ENCODE measurements at places on chromosomes 6 and 20. TPM values are rescaled to one million over a fixed set of nuclear protein-coding genes. Genes with fewer than 3 reads are reported as not detected.

The PPIL6 gene
- polyA plus RNA-seq = 15.1 TPM

- no peak for DNase-seq
Observed at GRCh38 chr6:67345946-67346345, 1289.1 kb upstream of the ADGRB3 start.

GRCh38 chr6:147621961-147622360 is 113.5 kb downstream of the SAMD5 start:
- no peak for DNase-seq

DNA sequence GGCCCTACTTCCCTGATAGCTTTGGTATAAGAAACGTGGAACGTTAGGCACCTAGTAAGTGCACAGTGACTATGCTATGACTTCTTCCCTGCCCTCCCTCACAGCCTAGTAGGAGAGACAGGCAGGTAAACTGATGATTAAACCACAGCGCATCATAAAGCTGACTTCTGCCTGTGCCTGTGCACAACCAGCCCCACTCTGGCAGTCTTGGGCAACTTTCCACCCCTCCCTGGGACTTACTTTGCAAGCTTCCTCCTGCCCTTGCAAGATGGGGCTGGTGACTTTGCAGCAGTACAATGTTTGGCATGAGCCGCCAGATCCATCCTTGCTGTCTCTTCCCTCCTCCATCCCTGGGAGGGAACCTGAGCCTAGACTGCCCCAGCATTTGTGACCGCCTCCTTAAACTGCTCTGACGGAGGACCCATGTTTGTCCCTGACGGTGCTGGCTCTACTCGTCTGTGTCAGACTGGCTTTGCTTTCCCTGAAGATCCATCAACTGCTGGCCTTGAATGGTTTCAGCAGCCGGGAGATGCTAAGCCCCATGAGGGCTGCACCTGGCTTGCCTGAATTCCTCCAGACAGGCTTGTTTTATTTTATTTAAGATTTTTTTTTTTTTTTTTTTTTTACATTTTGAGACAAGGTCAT is 36.1 kb downstream of the EFCAB8 start:
- no peak for DNase-seq

The CGA gene
- polyA plus RNA-seq = 6.0 TPM

- no peak for DNase-seq
Observed at GRCh38 chr6:118908441-118908840, 14.5 kb downstream of the ASF1A start.

The CAPN11 gene
- 0.16 TPM for polyA plus RNA-seq

GRCh38 chr20:20561172-20561571 is 151.3 kb downstream of the RALGAPA2 start:
- DNase-seq = no peak

GRCh38 chr6:41013466-41014153 is 25.4 kb downstream of the UNC5CL start:
- no peak for DNase-seq

The TRIM10 gene
- polyA plus RNA-seq = 0.99 TPM

The CENPQ gene
- polyA plus RNA-seq = 18.3 TPM

DNA sequence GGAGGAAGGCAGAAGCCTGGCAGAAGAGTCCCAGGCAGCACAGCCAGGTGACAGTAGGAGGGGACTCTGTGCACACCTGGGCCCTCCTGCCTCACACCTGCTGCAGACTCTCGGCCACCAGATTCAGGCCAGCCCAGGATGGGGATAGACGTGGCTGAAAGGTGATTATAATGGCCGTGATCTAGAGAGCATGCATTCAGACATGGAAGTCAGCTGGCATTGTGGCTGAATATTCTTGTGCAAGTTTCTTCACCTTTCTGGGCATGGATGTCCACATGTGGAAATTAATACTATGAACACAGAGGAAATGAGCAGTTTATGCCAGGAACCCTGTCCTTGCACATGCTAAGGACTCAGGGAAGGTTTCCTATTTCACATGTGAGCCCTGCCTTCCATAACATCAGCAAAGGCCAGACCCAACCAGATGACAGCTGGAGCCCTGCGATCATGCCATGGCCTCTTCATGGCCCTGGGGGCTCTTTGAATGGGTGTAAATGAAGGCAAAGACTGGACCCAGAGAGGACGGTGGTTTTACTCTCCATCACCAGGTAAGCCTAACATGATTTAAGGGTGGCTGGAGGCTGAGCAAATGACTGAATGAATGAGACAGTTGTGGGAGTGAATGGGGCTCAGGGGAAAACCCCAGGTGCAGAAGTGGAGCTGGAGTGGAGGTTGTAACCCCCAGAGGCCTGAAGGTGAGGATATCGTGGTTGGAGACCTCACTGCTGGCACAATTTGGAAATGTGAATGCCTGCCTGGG is 2.7 kb upstream of the RAET1L start:
- no peak for DNase-seq

DNA sequence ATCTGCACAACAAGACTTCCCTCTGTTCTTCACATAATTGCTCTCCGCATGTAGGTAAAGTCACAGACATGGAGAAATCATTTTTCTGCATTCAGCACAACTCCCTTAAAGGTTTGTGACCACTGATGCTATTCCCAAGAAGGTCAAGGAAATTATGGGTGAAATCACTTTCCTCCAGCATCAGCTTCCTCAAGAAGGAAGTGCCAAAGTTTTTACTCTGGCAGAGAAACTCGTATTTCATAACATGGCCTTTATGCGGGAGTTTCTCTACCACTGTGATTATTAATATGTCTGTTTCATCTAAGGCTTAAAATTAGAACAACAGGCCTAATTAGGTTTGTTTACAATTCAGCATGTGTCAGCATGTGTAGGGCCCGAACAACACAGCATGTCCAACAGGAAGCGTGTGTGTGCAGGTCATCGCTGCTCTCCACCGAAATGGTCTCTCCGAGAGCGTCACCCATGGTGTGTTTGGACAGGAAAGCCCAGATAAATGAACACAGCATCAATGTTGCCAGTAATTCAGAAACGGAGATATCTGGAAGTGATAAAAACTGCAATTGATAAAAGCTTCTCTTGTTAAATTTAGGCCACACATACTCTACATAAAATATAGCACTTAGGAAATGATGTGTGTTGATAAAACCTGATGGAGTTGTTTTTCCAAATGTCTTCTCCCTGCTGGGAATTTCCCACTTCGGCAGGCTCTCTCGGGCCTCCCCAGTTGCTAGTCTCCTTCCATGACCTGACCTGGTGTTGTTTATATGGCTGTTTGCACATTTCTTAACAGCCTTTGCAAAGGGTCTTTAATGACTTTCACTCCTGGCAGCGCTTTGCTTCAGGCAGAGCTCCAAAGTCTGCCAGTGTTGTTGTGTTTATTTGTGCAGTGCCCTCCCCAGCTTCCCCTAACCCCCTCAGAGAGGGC is 265.1 kb upstream of the CEP162 start:
- DNase-seq = no peak

DNA sequence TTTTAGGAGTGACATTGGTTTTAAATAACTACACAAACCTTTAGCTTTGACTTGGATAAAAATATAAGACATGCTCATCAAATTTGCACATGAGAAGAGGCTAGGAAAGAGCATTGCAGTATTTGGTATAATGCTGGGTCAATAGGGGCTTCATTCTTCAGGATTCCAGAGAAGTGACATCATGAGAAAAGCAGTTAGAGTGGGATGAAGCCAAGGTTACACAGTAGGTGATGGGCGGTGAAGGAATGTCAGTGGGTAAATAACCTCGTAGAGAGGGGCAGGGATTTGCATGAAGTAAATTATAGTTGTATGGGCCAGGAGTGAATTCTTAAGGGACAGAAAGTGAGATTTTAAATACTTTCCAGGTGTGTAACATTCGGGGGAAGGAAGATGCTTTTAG is 216.2 kb downstream of the RFPL4B start:
- DNase-seq = no peak

- no peak for DNase-seq
Observed at GRCh38 chr6:15811107-15811506, 148.3 kb upstream of the DTNBP1 start.

DNA sequence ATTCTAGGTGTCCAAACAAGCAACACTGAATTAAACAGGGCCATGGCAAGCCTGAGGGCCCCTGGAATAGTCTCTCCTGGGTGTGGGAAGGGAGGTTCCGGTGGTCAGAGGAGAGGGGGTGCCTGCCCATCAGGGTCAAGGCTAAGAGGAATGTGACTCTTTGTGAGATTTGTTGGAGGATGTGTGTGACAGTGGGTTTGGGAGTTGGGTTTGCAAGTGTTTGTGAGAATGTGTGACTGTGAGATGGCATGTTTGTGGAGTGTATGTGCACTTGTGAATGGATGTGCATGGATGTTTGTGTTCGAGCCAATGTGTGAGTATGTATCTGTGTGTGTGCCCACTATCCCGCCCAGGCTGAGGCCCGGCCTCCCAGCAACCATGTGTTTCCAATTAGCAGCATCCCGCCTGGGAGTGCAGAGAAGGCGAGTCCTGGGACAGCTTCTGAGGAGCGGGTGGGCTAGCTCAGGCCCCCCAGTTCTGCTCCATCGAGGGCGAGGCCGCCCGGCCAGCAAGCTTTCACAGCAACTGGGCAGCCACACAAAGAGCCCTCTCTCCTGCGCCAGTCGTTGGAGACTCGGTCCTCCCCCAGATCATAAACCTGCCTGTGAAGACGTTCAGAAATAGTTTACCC is 12.6 kb downstream of the FOXC1 start:
- DNase-seq = no peak

The SLC12A5 gene
- polyA plus RNA-seq = 1.5 TPM

DNA sequence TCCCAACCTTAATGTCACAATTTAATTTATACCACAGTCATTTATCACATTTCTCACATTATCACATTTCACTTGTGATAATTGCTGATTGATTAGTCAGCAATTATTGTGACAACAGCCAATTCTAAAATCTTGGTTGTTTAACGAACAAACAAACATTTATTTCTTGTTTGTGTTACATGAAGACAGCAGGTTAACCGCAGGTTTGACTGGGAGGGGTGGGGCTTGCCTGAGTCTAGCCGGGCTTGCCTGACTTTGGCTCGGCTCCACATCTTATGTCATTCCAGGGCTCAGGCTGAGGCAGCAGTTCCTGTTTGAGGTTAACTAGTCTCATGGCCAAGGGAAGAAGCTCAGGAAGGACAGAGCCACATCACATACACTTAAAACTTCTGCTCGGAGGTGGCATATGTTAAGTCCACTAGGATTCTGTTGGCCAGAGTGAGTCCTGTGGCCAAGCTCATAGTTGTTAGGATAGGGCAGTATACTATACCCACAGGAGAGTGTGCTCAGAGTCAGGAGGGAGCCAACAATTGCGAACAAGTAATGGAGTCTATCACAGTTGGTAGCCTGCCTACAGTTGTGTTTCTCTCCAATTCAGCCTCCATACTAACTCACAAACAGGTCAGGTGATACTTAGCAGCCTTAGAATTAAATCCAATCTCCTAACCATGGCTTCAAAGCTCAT is 90.0 kb upstream of the IFNGR1 start:
- peak; percentile 89 for DNase-seq

DNA sequence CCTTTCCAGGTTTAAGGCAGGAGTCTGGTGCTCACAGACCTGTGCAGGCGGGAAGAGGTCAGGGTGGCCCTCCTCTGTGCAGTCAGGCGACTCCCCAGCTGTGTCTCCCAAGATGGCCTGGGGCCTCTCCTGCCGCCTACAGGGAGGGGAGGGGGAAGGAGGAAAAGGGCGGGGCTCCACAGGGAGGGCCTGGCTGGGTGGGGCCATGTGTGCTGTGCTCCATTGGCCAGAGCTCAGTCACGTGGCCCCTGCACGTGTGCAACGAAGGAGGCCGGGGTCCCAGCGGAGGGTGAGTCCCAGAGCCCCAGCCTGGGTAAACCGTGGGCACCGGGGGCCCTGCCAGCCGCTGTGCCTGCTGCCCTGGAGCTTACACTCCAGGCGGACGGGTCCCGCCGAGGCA is 211.6 kb downstream of the ZDHHC14 start:
- no peak for DNase-seq

The CAGE1 gene
- 0.11 TPM for polyA plus RNA-seq

GRCh38 chr6:166289207-166290060 is 18.8 kb downstream of the PRR18 start:
- no peak for DNase-seq

- DNase-seq = no peak
Observed at GRCh38 chr20:51591871-51592270, 49.4 kb upstream of the NFATC2 start.

GRCh38 chr6:13351271-13351670 is 22.9 kb upstream of the TBC1D7 start:
- no peak for DNase-seq

The PARD6B gene
- polyA plus RNA-seq = 9.0 TPM

- DNase-seq = no peak
Observed at GRCh38 chr6:142045380-142046278, 87.1 kb upstream of the GJE1 start.

DNA sequence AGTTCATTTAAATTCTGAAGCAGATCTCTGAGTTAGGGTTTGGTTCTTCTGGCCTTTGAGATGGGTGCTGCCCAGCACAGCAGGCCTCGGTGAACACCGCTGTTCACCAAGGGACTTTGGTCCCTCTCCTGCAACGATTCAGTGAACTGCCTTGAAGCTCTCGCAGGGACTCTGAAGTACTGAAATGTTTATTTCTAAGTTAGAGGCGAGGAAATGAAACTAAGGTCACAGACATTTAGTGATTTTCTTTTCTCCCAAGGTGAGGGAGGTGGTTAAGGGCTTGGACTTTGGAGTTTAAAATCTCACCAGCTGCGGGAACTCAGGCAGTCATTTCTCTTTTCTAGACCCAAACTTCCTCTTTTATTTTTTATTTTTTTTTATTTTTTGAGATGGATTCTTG is 26.2 kb downstream of the E2F3 start:
- DNase-seq = no peak

The GMPR gene
- 4.4 TPM for polyA plus RNA-seq

The PLAGL2 gene
- polyA plus RNA-seq = 27.0 TPM

DNA sequence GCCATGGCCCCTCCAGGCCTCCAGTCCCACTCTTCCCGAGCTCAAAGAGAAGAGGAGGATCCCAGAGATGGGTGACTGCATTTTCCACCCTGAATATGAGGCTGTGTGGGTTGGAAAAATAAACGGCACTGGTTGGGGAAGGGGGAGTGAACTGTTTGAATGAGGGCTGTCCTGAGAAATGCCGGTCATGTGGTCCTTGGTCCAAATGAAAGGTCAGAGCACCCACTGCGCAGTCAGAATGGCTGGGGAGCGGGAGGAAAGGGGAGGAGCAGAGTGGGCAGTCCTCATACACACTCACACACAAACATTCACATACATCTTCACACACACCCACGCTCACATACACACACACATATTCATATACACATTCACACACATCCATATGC is 83.1 kb downstream of the MRPL14 start:
- no peak for DNase-seq

DNA sequence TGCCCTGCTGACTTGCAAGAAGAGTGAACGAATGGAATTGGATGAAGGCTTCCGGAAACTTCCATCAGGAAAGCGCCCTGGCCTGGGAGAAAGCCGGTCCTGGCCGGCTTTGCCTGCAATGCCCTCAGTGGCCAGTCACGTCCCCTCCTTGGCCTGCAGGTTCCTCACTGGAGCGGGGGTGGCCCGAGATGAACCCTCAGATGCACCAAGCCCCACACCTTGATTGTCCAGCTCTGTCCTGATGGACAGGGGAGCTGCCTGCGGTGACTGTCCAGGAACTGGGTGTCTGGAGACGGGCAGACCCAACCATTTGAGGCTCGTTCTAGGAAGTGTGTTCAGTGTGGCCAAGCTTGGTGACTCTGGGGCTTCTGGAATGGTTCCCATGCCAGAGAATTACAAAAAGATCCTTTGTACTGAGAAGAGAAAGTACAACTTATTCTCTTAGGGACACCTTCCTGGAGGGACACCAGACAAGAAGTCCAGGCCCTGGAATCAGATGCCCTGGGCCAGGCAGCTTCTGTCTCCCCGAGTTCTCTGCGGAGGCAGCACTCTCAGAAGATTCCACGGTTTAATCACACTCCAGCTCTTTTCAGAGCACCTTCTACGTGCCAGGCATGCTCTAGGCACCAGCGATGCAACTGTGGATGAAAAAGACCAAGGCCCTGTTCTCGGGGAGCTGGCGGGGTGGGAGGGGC is 17.1 kb upstream of the SULF2 start:
- DNase-seq = no peak

GRCh38 chr6:21596145-21596948 is 2.8 kb downstream of the SOX4 start:
- DNase-seq = peak; percentile 62
